ENCODE measurements at places on chromosomes 16 and 17.

DNA sequence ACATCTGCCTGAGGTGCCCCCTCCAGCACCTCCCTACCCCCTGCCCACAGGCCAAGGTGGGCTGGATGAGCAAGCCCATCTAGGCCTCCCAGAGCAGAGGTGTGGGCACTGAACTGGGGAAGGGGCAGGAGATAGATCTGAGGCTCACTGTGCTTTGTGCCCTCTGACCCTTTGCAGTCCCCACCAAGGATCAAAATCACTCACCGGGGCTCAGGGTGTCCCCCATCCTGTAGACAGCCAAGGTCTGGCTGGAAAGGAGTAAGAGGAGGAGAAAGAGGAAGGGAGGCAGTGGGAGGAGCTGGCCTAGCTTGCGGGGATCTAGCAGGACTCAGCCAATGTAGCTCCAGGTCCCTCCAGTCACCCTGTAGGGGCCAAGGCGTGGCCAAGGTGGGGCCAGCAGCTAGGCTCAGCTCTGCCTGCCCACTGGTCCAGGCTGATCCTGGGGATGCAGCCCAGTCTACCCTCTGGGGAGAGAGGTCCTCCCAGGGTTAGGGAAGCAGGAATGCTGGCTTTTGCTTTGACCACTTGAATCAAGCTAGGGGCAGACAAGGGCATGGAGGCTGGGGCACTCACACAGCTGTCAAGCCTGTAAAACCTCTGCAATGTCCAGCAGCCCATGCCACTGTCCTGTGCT lies 1.8 kb downstream of the SLC12A4 start:
- no peak for DNase-seq

GRCh38 chr16:14177704-14178103 lies 106.6 kb downstream of the MRTFB start:
- DNase-seq: no peak

DNA sequence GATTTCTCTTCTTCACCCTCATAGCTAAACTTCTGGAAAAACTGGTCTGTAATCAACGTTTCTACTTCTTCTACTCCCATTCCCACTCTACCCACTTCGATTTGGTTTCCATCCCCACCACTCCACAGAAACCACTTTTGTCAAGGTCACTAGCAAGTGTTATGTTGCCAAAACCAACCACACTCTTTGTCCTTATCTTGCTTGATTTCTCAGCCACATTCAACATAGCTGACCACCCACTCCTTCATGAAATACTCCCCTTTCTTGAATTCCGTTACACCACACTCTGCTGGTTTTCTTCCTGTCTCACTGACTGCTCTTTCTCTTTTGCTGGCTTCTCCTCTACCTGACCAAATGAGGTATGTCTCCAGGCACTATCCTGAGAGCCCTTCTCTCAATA lies 11.9 kb downstream of the IKZF3 start:
- DNase-seq: no peak

DNA sequence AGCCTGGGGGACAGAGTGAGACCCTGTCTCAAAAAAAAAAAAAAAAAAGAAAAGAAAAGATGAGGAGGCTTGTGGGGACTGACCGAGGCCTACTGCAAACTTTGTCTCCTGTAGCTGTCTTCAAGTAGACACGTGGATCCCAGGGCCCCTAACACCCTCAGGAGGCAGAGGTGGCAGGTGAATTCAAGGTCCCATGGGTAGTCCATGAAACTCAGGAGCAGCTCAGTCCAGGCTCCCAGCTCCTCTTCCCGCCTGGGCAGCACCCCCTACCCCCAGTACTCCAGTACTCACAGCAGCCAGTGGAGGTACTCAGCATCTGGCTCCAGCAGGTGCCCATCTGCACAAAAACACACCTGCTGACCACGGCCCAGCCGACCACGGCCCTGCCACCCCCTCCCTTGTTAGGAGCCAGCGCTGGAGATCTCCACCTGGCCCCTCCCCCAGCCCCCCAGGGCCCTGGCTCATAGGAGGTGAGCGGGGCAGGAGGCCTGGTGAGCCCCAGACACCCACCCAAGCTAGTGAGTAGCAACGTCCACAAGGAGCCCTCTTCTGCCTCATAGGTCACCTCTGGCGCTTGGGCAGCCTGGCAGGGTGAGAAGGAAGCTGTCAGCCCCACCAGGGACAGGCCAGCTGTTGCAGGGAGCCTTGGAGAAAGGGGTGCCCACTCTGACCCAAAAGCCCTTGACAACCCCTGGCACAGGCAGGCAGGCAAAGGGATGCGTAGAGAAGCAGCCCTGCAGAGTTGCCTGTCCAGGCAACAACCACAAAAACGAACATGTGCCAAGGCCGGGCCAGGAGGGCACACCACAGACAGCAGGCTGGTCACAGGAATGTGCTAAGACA lies 3.8 kb downstream of the MRPL38 start:
- no peak for DNase-seq

DNA sequence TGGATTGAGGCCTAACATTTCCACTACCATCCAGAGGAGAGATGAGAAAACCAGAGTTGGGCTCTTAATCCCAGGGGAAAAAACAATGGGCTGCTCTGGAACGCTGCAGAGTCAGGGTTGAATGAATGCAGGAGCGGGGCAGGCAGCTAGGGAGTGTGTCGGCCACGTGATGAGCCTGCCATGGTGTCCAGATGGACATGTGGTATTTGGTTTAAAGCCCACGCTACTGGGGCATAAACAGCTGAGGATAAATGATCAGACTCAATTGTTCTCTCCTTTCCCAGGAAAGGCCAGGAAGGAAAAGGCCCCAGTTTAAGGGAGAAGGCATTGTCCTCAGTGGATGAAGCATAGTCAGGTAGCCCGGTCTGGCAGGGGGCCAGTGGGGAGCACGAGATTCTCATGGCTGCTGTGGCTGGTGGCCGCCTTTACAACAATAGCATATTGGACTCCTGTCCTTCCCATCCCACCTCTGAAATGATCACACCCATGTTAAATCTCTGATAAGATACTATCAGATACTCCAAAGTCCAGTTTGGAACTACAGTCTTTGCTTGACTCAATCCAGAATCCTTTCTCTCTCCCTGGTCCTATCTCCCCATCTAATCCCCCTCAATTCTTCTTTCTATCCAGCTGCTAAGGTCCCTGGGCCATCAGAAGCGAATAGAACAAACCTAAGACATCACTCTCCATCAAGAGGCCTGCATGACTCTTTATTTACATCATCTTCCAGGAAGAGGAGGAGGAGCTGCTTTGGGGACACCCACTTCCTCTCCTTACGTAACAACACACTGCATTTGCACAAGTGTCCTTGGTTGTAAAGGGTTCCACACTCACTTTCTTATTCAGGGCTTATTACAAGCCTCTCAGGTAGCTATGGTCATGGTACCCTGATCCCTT lies 20.4 kb downstream of the CA4 start:
- DNase-seq: peak; percentile 64

DNA sequence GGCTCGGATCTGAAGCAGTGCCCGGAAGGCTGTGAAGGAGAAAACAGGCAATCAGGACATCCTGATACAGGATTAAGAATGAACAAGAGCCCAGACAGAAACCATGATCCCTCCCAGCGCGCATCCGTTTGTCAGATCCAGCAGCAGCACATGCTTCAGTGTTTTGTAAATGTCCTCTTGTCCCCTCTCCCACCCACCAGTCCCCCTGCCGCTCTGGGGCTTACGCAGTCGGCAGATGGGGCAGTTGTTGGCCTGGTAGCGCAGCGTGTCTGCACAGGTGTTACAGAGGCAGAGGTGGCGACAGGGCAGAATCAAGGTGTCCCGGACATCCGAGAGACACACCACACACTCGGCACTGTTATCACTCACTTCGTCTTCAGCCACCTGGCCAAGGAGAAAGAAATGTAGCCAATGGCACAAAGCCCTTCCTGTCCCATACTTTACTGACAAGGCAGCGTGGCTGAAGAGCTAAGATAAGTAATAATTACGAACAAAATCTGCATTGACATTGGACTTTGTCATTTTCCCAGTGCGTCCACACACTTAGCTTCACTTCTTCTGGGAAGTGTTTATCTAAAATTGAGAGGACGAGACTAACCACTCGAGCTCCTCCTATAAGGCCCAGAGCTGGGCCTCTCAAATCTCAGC lies 20.7 kb upstream of the FOXJ1 start:
- DNase-seq: no peak

GRCh38 chr16:79653373-79653891 lies 52.9 kb upstream of the MAF start:
- no peak for DNase-seq

DNA sequence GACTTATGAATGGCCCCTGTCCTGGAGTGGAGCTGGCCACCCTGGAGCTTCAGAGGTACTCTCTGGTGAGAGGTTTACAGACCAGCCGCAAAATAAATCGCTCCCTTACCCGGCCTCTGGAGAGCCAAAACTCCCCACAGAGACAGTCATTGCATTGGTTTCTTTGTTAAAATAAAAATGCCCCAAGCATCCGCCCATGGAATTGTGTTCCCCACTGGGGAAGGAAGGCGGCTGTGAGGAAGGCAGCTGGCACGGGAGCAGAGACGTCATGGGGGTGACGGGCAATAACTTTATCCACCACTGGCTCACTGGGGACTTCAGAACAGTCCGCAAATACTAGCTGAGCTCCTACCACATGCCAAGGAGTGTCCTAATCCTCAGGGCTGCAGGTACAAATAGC lies 266.2 kb upstream of the FOXF1 start:
- no peak for DNase-seq

DNA sequence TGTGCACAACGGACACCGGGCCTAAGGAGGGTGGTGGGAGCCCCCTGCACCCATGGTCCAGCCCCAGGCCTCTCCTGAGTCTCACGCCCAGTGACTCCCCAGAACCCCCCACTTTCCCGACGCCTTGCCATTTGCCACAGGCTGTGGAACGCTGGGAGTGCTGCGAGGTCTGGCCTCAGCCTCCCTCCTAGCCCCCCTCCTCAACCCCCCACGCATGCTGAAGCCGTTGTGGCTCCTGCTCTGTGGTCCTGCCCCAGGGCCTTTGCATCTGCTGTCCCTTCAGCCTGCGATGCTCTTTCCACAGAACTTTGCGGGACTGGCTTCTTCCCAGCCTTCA lies 226.0 kb upstream of the GSE1 start:
- no peak for DNase-seq

DNA sequence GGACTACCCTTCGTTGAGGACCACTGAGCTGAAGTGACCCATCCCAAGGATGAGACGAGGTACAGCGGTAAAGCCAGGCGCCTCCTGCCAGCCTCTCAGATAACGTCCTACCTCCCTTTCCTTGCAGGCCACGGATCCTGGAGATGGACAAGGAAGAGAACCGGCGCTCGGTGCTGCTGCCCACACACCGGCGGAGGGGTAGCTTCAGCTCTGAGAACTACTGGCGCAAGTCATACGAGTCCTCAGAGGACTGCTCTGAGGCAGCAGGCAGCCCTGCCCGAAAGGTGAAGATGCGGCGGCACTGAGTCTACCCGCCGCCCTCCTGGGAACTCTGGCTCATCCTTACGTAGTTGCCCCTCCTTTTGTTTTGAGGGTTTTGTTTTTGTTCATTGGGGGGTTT lies 17.3 kb upstream of the LLGL1 start:
- no peak for DNase-seq

DNA sequence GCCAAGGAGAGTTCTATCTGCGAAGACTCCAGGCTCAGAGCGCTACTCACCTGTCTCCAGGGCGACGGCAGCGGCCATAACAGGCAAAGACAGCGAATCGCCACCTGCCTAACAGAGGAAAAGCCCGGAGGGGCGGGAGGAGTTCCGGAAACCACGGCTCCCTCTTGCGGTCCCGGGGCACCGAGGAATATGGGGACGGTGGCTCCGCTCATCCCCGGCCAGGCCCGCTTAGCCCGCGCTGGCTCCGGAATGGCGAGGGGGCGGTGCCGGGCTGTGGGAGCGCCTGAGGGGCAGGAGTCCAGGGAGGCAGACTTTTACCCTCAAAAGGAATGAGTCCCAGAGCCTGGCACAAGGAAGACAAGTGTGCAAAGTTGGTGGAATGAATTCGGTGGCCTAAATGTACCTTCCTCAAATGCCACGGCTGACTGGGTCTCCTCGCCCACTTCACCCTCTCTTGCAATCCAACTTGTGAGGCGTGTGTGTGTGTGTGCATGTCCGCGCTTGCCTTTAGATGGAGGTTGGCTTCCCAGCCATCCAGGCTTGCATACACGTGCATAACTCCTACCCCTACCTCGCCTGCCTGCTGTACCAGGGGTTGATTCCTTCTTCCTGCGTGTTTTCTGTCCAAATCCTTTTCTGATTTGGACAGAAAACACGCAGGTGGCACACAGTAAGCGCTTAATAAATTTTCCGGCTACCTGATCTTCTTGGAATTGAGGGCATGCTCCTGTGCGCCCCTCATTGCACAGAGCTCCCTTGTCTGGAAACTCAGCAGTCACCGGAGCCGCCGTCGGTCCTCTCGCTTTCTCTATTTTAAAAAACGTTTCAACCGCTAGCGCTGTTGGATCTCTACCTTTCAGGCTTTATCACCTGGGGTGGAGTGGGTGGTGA lies 3.5 kb downstream of the C17orf100 start:
- DNase-seq: no peak

GRCh38 chr17:38867179-38867967 lies 2.5 kb upstream of the LASP1 start:
- peak; percentile 53 for DNase-seq

DNA sequence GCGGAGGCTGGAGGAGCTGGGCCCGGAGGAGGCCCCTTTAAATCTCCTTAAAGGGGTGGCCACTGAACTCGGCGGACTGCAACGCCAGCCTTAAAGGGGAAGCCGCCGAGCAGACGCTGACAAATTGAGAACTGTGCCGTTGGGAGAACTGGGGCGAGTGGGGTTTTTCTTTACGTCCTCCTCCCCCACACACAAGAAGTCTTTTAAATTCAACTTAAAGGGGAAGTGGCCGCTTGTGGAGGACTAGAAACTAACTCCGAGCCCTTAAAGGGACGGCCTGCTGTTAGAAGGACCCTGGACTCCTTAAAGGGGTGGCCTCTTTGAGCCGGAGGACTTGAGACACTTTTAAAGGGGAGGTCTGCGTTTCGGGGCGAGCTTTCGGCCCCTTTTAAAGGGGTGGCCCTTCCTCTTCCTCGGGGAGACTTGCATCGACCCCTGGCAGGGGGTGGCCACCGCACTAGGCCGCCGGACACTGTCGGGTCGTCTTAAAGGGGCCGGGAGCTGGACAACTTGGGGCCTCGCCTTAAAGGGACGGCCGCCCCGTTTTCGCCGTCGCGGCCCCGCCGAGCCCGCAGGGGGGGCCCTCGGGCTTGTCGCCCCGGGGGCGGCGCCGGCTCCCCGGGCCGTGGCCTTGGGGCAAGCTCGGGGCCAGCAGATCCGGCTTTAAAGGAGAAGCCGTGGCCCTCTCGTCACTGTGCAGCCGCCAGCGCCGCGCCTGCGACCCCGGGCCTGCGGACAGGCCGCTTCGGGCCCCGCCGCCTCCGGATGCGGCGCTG lies 688 bp downstream of the FBRS start:
- DNase-seq: peak; percentile 94
